Activated T-helper 1 cell treated with Interleukin-2 at 50 U/mL for 16 hours (primary cell): ENCODE measurements at places on chromosomes 3 and 15.

GRCh38 chr15:60827492-60827891 lies 348.6 kb upstream of the ICE2 start:
- no peak for DNase-seq

GRCh38 chr15:38701149-38701548 lies 136.5 kb upstream of the RASGRP1 start:
- DNase-seq = no peak

DNA sequence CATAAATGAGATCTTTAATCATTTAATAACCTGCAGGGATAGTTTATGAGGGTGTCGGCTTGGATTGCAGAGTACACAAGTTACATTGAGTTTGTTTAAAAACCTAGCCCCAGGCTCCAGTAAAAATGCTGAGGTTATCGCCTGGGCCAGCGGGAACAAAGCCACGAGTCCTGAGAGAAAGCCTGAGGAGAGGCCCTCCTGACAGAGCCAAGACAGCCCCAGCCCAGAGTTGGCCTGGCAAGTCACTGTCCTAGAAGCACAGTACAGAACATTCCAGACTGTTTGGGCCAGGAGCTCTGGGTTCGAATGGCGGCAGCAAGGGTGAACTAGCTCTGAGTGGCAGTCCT lies 32.4 kb downstream of the SEC61A1 start:
- DNase-seq = no peak

GRCh38 chr3:77038930-77039605 lies 831 bp upstream of the ROBO2 start:
- no peak for DNase-seq

- DNase-seq = no peak
Measured at GRCh38 chr3:38840987-38841386, 25.0 kb upstream of the SCN10A start.

DNA sequence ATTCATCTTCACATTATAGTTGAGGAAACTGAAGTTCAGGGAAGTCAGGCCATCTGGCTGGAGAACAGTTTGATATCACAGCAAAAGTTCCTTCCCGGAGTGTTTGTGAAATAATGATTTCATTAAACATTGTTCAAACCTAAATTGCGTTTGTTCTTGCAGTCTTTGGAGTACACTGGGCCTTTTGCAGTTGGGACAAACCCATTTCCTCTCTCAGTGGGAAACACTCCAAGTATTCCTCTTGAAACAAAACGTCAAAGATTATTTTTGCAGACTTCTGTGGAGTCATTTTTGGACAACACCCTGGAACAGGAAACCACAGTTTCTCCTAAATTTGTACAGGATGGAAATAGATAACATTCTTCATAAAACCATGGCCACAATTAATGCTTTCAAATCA lies 287.5 kb downstream of the PTPRG start:
- no peak for DNase-seq

GRCh38 chr3:131505421-131505820 lies 2.6 kb upstream of the MRPL3 start:
- DNase-seq = no peak

DNA sequence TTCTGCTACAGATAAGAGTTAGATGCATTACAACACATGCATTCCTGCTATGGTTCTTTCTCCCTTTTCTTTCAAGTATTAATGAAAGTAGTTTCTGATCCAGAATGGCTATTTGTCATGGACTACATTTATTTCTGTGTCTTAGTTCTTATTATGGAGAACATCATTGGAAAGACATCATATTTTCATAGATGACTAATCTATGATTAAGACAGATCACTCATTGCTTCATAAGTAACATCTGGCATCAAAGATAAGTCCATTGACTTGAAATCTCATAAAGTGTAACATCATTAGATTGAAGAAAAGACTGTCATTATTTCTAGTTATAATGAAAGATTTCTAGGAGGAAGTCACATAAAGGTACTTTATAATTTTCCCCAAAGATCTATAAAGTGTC lies 366.7 kb downstream of the NSUN3 start:
- DNase-seq = no peak

- no peak for DNase-seq
Measured at GRCh38 chr3:53749448-53749847, 96.8 kb downstream of the CHDH start.

- no peak for DNase-seq
Measured at GRCh38 chr3:45130476-45130875, 15.7 kb downstream of the CDCP1 start.

GRCh38 chr3:59884409-59884808 lies 834.6 kb upstream of the CFAP20DC start:
- no peak for DNase-seq

DNA sequence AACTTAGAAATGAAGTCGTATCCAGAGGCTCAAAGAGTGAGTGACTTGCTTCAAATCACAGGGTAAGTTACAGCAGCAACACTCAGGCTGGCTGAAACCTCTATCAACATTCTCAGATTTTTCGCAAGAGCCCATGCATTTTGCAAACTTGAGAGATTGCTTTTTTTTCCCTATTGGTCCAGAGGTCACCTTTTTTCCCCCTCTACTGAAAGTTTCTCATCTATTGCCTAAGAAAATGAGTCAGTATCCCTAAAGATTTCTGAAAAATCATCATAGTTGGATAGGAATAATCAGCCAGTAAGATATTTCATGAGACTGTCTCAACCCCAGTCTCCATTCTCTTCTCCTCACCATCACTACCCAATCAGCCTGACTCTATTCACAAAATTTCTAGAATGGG lies 410.6 kb downstream of the FOXP1 start:
- DNase-seq = no peak

- DNase-seq = no peak
Measured at GRCh38 chr3:66785191-66785909, 212.8 kb upstream of the KBTBD8 start.

GRCh38 chr15:89475661-89476060 lies 20.7 kb downstream of the RHCG start:
- DNase-seq = no peak

DNA sequence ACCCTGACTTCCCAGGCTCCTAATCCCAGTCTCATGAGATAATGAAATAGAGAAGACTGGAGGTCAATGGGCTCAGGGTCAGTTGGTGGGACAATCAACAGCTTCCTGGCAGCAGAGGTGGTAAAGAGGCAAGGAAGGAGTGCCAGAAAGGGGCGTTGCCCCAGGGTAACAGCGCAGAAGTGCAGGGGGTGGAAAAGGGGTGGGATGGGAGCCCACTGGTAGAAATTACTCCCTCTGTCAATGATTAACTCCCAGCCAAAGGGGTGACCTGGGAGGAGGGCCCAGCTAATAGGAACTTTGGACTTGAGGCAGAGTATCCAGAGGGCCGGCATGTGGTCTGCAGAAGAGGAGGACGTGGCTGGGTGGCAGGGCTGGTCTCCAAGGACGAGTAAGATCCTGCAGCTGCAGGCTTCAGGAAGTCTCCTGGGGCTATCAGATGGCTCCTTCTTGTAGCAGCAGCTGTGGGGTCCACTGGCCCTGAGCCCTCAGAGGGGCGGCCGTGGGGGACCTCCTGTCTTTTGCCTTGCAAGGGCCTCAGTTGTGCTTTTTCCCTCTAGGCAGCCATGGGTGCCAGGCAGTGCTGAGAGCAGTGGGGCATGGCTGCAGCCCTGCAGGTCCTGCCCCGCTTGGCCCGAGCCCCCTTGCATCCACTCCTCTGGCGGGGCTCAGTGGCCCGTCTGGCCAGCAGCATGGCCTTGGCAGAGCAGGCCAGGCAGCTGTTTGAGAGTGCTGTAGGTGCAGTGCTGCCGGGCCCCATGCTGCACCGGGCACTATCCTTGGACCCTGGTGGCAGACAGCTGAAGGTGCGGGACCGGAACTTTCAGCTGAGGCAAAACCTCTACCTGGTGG lies 2.3 kb downstream of the GLYCTK start:
- no peak for DNase-seq

GRCh38 chr3:115659253-115660220 lies 36.2 kb downstream of the GAP43 start:
- DNase-seq = no peak

DNA sequence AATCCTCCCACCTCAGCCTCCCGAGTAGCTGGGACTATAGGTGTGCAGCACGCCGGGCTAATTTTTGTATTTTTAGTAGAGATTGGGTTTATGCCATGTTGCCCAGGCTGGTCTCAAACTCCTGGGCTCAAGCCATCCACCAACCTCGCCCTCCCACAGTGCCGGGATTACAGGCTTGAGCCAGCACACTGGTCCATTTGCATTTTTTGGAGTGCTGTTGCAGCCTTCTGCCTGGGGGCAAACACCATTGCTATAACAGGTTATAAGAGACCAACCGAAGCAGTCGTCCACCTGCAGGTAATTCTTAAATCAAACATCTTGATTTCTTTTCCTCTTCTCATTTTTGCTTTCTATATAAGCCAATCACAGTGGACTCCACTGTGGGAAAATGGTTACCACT lies 27.7 kb downstream of the ACKR4 start:
- no peak for DNase-seq

- no peak for DNase-seq
Measured at GRCh38 chr15:92808598-92809063, 91.5 kb upstream of the CHD2 start.

DNA sequence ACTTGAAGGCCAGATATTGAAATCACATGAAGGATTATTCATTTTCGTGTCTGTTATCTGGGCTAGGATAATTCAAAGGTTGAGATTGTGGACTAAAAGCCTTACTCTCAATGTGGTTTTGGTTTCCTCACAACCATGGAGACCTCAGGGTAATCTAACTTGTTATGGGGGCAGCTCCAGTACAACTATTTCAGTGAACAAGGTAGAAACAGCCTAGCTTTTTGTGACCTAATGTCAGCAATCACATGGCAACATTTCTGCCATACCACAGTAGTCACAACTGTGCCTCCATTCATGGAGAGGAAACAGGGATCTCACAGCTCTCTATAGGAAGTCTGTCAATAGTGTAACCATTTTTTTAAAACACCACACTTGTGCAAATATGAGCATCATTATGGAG lies 62.4 kb upstream of the RARB start:
- no peak for DNase-seq

GRCh38 chr3:17372362-17373210 lies 369.8 kb downstream of the TBC1D5 start:
- no peak for DNase-seq

DNA sequence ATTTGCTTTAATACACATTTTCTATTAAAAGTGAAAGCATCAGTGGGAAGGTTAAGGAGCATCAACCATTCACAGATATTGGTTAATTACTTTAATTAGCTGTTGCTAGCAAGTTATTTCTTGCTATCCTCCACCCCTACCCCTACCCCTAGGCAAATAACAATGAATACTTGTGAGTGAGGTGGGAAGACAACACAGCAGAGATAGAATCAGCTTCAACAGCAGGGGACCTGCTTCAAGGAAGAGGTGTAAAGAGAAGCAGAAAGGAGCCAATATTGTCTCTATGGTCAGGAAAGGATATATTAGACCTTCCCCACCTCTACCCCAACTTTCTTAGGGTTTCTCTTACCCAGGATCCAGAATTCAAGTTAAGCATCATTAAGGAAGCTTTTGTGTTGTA lies 149.4 kb downstream of the SNRK start:
- no peak for DNase-seq

- no peak for DNase-seq
Measured at GRCh38 chr3:6228958-6229683, 631.8 kb upstream of the GRM7 start.

- no peak for DNase-seq
Measured at GRCh38 chr15:88974392-88974791, 61.2 kb upstream of the MFGE8 start.

- no peak for DNase-seq
Measured at GRCh38 chr3:29255854-29256696, 24.8 kb upstream of the RBMS3 start.

- DNase-seq = no peak
Measured at GRCh38 chr15:40253167-40253790, 14.4 kb downstream of the PAK6 start.

- DNase-seq = no peak
Measured at GRCh38 chr3:48371651-48372376, at the start of gene FBXW12. TSS of gene FBXW12 (plus strand) at chr3:48372219. CDS start at chr3:48372768, 549 bp downstream.

DNA sequence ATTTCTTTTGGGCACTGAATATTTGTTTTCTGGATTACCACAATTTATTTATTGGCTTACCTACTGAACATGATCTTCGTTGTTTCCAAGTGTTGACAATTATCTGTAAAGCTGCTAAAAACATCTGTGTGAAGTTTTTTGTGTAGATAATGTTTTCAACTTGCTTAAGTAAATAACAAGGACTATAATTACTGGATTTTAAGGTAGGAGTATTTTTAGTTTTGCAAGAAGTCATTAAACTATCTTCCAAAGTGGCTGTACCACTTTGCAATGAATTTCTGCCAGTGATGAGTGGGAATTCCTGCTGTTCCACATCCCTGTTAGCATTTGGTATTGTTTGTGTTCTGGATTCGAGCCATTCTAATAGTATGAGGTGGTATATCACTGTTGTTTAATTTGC lies 702.2 kb downstream of the MECOM start:
- no peak for DNase-seq

GRCh38 chr3:64240396-64240795 lies 15.1 kb upstream of the PRICKLE2 start:
- DNase-seq = no peak

DNA sequence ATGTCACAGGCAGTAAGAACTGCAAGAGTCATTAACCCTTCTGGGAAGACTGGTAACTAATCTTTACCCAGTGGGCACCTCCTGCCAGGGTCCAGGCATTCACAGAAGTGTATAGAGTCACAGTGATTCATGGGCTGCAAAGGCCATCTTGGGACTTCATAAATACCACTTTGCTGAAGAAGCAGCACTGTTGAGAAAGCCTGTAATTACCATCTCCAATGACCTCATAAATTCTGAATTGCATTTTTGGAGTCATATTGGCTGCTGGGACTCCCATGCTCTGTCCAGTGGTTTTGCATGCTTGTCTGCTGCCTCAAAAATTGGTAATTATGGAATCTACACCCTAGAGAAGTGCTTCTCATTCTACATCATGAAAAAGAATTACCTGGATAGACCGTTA lies 837.2 kb downstream of the NTRK3 start:
- DNase-seq = no peak

DNA sequence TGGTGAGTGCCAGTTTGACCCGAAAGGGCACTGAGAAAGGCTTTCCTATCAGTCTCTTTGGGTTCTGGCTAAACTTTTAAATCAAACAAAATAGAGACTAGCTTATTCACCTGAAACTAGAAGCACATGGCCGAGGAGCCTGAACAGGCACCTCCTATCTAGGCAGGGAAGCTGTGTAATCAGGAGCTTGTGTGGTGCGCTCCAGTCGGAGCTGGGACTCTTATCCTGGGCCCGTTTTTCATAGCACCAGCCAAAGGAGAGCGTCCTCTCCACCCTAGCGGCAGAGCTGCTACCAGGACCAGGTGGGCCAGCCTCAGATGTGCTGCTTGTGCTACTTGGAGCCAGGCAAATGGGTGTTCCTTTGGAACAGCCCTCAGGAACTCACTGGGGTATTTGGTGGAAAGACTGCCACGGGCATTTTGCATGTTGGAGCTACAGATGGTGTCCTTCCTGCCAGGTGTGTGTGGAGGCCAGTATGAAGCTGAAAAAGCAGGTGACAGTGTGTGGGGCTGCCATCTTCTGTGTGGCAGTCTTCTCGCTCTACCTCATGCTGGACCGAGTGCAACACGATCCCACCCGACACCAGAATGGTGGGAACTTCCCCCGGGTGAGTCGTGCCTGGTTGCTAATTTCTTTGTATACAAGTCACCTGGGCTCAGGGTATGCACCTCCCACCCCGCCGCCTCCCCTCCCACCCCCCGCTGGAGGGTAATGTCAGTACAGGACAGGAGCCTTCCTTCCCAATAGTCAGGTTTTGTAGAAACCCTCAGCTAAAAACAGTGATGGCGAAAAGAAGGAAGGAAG lies 833 bp downstream of the MAN2A2 start:
- no peak for DNase-seq
